ENCODE measurements at places on chromosomes 3 and 15.

- no peak for DNase-seq
These were observed 62.4 kb upstream of the P3H2 start for GRCh38 chr3:190183121-190183520.

GRCh38 chr3:55558316-55558715 lies 71.2 kb upstream of the WNT5A start:
- DNase-seq, result no peak

GRCh38 chr15:78619022-78619950 lies 1.5 kb downstream of the CHRNA3 start:
- no peak for DNase-seq

DNA sequence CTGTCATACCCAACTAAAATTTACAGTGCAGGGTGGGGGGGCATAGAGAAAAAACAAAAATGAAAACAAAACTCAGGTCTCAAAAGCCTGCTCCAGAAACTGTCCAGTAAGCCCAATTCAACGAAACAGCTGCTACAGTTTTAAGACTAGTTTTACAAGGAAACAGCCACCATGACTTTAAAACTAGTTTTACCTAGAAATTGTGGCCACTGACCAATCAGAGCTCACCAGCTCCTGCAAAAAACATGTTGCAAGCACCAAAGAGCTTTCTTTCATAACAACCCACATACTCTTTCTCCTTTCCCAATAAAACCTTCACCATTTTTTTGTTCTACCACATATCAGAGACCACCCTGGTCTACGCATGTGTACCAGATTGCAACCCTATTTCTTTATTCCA lies 7.3 kb upstream of the CFAP91 start:
- DNase-seq, result no peak

GRCh38 chr3:188503647-188504046 lies 349.7 kb downstream of the LPP start:
- DNase-seq, result no peak

GRCh38 chr3:146577662-146578061 lies 27.5 kb downstream of the PLSCR5 start:
- DNase-seq, result no peak

DNA sequence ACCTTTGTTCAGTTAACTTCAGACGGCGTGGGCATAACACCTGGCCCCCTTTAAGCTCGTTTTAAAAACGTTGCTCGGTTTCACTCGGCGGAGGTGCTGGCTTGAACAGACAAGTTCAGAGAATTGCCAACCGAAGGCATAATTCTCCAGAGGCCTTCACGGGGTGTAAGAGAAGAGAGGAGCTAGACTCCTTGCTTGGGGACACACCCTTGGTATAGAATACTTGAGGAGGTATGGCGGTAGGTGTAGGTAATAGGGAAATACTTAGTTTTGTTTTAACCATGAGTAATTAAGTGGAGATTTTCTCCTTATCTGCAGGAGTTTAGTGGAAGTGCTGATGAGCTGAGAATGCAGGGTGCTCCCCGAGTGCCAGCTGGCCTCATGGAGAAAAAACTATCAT lies 921 bp downstream of the FBXL2 start:
- no peak for DNase-seq

DNA sequence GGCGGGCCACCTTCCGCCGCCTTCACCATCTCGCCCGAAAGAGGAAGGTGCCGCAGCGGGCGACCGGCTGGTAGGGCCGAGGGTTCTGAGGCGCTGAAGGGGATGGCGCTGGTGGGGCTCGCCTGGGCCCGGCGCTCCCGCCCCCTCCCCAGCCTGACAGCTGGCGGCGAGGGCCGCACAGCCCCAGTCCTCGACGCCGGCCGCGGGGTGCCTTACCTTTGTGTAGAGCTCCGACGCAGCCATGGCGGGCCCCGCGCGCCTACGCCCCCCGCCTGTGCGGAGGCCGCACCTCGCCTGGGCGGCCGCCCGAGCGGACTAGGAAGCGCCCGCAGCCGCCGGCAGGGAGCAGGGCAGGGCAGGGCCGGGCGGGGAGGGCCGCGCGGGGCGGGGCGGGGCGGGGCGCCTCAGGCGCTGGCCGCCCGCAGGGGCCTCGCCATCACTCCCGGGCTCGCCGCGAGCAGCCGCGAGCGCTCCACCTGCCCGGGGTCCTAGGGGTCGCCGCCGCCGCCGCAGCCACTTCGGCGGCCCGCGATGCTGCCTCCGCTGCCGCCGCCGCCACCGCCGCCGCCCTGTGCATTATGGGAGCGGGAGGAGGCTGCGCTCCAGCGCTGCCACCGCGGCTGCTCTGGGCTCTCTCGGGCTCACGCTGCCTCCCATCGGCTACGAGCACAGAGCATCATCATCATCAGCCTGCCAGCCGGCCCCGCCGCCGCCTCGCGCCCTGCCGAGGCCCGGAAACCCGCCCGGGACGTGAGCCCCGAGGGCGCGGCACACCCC lies at the start of gene MYO5A:
MYO5A (minus strand) TSS at position 317 of the 777 bp plus-strand sequence; CDS start at position 243, 74 bp downstream.
- peak; percentile 61 for DNase-seq

- no peak for DNase-seq
These were observed 1.0 kb upstream of the ARIH1 start for GRCh38 chr15:72472992-72473610.

GRCh38 chr3:46863261-46863782 lies at the start of gene MYL3:
MYL3 (minus strand) TSS chr3:46863444; CDS start chr3:46863390, 54 bp downstream.
- no peak for DNase-seq

GRCh38 chr3:47908744-47909143 lies 105.8 kb downstream of the DHX30 start:
- DNase-seq, result no peak

DNA sequence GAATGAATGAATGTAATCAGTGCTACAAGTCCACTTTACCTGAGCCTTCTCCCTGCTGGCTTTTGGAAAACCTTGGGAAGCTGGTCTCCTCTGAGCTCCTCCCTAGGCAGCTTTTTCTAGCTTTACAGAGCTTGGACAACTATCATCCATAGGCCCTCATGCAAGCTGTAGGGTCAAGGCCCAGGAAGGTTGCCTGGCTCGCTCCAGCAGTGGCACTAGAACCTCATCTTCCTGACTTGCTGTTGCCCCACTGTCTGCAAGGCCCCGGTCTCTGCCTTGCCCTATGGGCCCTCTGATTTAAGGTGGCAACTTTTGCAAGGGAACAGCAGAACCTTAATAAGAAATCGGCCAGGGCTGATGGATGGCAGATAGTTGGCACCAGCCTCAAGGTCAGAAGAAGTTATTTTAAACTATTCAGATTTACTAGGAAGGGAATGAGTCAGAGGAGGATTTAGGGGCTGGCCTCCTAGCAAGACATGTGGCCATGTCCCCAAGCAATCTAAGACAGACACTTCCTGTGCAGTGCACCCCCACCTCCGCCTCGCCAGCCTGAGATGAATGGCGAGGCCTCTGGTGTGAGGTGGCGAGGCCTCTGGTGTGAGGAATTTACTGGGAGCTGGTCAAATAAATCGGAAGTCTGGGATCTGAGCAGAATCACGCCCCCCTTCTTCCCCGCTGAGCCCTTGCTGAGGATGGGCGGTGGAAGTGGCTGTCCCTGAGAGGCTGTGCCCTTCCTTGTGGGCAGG lies 180.8 kb downstream of the MEGF11 start:
- DNase-seq, result no peak

DNA sequence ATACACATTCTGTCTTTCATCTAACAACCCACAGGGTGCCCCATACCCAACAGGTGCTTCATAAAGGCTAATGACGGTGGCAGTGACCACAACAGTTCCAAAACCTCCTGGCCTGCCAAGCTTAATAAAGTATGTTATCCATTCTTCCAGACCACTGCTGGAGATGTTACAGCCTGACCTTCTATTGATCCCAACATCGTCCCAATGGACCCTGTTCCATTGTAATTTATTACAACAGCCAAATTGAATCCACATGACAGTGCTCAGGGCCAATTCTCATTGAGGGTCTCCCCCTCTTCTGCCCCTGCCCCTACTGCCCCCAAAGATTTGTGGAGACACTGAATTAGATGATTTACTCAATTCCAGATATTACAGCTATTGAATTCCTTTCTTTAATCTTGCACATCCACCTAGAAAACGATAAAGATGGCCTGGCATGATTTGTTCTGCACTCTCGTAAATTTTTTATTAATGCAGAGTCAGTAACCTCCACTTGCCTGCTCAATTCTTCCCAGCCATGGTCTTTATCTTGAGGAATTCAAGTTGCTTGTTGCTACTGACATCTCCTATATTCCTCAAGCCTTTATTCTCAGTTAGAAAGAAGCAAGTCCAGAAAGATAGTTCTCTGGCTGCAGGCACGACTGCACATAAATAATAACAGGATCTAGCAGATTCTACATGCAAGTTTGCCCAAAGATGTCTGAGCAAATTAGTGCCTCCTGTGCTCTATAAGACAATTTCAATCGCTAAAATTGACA lies 407.6 kb downstream of the ERC2 start:
- no peak for DNase-seq

DNA sequence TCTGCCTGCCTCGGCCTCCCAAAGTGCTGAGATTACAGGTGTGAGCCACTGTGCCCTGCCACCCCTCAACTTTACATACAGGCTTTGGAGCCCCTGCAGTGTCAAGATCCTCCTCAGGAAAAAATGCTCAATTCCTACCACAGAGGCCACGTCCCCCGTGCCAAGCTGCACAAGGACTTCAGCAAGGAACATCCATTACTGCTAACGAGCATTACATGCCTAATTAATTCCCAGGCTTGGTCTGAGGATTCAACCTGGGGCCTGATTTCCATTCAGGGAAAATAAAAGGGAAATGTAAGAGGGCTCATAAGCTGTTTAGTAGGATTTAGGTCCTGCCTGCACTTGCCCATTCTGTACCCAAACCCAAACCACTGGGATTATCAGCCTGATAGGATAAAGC lies 161.4 kb downstream of the RAB11A start:
- DNase-seq, result no peak

DNA sequence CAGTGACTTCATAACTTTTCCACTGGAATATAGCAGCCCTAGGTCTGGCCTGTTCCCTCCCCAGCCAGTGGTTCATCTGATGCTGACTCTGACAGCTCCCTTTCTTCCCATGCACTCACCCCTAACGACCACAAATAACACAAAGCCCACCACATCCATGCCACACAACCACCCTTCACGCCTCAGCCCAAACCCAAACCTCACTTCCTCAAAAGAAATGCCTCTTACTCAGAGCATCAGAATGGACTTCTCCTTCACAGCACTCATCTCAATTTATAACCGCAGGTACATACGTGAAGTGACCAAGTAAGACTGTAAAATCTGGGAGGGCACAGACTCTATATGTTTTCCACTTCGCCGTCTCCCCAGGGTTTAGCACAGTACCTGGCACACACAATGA lies 1.1 kb downstream of the RBSN start:
- no peak for DNase-seq

- no peak for DNase-seq
These were observed 42.1 kb upstream of the FGF7 start for GRCh38 chr15:49380912-49381311.

- DNase-seq, result no peak
These were observed 6.6 kb downstream of the FSIP1 start for GRCh38 chr15:39776068-39776467.

GRCh38 chr3:156298014-156298413 lies 177.6 kb downstream of the KCNAB1 start:
- DNase-seq, result no peak

DNA sequence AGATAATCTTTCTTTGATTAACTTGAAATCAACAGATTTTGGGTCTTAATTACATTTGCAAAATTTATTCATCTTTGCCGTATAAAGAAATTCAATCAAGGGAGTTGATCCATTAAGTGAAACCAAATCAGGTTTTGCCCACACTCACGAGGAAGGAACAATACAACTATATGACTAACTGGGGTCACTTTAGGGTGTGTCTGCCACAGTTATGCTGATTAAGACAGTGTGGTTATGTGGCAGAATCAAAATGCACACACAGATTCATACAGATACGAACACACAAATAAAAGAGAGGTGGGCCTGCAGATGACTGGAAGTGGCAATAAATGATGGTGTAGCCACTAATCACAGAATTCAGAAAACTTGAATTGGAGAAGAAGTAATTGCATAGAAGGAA lies 543.5 kb downstream of the GABRG3 start:
- no peak for DNase-seq

GRCh38 chr15:85154061-85154460 lies 172.4 kb downstream of the PDE8A start:
- DNase-seq, result no peak
